ENCODE measurements at places on chromosomes 11 and 22.

GRCh38 chr22:30206944-30207343 lies 39.6 kb downstream of the LIF start:
- DNase-seq: peak; percentile 94

DNA sequence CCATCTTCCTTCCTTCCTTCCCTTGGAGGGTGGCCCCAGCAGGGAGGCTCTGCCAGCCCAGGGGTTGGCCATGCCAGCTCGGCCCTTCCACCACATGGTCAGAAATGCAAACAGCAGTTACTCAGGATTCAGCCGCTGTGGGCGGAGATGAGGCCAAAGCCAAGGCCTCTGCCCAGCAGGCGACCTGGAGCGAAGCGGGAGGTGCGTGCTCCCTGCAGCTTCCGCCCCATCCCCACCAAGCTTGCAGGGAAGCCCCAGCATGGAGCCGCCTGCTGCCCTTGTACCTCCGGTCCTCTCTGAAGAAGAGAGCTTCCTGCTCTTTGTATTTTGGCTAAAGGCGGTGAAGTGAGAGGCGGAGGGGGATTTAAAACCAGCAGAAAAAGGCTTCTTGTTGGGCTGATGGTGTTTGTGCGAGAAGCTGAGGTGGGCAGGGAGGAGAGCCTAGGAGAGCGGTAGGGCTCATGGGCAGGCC lies 50.4 kb downstream of the ANO1 start:
- no peak for DNase-seq

GRCh38 chr11:110134110-110134509 lies 40.9 kb downstream of the ZC3H12C start:
- DNase-seq: no peak

DNA sequence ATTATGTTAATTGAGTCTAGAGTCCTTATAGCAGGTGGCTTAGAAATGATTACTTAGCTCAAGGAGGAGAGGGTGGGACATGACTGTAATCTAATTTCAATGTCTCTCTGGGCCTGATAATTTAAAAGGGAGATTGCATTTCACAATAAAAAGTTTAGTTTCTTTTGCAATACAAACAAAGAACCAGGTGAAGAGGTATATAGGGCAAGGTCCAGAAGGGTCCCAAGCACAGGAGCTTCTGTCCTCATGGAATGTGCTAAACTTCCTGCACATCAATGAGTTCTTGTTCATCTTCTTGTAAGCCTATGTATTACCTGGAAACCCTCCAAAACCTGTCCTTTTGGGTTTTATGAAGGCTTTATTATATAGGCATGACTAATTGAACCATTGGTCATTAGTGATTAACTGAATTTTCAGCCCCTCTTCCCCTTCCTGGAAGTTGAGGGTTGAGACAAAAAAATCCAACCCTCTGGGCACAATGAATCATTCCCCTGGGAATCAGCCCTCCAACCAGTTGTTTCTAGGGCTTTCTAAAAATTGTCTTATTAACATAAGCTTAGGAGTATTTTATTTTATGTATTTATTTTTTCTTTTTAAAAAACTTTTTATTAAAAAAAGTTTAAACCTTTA lies 37.6 kb downstream of the MS4A2 start:
- DNase-seq: no peak

DNA sequence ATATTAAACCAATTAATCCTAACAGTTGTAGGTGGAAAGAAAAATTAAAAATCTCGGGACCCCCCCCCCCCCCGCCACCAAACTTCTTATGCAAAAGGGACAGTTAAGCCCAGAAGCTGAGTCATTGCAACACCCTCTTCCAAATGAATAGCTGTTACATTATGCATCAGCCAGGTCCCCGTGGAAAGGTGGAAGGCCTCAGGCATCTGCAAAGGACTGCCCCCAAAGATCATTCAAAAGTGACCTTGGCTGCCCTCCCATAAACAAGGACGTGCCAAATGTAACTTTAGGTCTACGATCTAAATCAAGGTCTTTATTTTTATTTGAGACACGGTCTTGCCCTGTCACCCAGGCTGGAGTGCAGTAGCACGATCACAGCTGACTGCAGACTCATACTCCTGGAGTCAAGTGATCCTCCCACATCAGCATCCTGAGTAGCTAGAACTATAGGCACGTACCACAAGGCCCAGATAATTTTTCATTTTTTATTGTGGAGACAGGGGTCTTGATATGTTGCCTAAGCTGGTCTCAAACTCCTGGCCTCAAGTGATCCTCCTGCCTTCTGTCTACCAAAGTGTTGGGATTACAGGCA lies 22.8 kb downstream of the SYN3 start:
- DNase-seq: no peak

DNA sequence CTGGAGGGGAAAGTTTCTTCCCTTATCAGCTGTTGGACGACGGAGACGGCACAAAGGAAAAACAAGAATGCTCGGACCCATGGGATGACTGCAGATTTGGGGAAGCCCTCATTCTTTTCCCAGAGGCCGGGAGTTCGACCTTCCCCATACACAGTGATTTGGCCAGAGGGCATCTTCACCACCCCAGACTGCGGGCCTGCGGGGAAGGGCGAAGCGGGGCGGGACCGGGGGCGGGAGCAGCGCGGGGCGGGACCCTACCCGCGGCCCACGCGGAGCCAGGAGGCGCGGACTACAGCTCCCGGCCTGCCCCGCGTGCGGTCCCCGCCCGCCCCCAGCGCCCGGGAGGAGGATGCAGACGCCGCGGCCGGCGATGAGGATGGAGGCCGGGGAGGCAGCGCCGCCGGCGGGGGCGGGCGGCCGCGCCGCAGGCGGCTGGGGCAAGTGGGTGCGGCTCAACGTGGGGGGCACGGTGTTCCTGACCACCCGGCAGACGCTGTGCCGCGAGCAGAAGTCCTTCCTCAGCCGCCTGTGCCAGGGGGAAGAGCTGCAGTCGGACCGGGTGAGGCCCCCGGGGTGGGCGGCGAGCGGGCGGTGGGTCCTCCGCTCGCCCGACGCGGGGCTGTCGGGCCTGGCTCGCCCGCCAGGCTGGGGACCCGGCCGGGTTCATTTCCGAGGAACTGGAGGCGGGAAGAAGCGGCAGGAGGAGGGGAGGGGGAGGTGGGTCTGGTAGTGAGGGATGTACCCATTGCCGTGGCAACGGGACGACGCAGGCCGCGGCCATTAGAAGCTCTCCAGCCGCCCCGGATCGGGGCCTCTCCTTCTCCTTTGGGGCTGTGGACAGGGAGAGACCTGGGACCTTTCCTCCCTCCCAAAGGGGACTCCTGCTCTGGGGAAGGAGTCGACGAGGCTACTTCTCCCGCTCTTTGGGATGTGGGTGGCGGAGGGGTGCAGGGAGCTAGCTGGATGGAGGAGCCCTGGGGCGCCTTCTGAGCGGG lies at the start of gene KCTD17:
TSS of gene KCTD17 (plus strand) at position 352 of the 995 bp plus-strand sequence. CDS start at position 371, 19 bp downstream.
- DNase-seq: no peak

GRCh38 chr22:29860006-29860766 lies 22.1 kb upstream of the ASCC2 start:
- DNase-seq: no peak

DNA sequence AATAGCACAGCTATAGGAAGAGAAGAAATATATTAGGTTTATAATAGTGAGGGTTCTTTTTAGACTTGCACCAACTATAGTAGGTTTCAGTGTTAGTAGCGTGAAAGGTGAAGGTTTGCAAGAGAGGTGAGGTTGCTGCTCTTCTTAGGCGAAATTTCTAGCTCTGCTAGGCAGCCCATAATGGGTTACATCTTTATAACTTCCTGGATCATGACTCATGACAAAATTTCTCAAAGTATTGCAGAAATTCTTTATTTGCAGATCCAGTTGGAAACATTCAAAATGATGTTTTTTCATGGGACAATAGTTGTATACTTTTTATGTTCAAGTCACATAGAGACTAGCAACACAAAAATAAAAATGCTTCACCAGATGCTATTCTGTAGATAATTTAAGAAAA lies 260.0 kb downstream of the SOX6 start:
- DNase-seq: peak; percentile 5

DNA sequence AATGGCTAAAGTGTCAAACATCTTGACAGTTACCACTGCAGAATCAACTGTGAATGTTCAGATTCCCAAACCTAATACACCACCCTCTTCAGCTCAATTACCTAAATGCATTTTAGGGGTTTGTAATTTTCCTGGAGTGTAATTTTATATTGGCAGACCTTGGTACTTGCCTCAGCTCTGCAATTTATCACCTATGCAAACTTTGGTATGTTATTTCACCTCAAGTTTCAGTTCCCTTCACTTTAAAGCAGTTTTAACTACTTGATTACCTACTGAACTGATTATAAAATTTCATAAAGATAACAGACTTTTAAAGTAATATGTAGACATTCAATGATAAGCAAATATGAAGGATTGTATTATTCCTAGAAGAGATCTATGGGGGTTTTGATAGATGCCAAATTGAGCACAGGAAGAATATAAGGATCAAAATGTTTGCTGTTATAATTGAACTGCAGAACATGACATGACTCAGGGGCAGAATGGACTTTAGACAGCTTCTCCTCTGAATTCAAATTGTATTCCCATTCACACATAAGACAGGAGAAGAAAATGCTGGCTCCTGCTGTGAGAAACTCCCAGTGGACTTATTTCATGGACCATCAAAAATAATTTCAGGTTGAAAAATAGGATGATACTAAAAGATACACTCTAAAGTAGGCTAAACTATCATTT lies 491.5 kb upstream of the LUZP2 start:
- DNase-seq: no peak

DNA sequence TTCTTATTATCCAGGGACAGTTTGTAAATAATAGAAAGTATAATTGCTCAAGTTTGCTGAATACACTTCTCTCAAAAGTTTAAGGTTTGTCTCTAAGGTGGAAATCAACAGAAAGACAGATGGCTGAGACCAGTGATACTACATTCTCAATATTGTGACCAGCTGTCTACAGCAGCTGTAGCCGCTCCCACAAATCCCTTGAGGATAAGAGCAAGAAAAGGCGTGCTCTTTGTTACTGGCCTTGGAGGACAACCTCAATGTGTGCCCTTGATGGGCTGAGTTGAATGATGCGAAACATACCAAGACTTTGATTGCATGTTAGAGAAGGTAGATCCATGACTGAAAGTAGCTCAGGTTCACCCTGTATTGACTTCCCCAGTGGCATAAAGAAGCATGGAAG lies 6.1 kb downstream of the OR6M1 start:
- DNase-seq: no peak

- no peak for DNase-seq
Measured at GRCh38 chr22:30694640-30695350, at the start of gene OSBP2. TSS of gene OSBP2 (plus strand) at chr22:30694874. CDS start at chr22:30694910, 36 bp downstream.

DNA sequence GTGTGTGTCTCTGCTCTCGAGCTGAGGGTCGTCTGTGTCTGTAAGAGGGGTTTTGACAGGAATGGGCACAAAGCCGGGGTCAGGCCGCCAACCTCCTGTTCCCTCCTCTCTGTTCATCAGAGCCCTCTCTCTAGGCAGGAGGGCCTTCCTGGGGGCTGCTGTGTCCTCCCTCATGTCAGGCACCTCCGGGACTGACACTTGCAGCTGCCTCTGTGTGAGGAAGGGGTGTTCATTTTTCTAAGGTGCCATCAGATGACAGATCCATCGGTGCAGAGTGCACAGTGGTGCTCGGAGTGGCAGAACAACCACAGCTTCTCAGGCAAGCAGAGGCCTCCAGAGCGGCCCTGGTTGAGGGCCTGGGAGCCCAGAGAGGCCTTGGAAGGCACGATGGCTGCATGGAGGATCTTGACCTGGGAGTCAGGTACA lies 265.4 kb upstream of the B3GAT1 start:
- no peak for DNase-seq

- DNase-seq: no peak
Measured at GRCh38 chr11:19359221-19360000, 118.7 kb upstream of the E2F8 start.

DNA sequence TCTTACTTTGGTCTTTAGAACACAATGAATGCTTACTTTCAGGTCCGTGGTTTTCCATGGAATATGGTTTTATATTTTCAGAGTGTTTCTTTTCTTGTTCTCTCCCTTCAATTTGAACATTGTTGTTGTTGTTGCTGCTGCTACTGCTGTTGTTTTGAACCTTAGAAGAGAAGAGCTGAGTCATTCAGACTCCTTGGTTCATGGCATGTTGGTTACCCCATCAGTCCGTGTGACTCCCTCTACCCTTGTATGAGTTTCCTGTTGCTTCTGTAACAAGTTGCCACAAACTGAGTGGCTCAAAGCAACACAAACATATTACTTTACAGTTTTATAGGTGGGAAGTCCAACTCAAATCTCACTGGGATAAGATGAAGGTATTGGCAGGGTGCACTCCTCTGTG lies 511.0 kb downstream of the INSC start:
- DNase-seq: no peak

DNA sequence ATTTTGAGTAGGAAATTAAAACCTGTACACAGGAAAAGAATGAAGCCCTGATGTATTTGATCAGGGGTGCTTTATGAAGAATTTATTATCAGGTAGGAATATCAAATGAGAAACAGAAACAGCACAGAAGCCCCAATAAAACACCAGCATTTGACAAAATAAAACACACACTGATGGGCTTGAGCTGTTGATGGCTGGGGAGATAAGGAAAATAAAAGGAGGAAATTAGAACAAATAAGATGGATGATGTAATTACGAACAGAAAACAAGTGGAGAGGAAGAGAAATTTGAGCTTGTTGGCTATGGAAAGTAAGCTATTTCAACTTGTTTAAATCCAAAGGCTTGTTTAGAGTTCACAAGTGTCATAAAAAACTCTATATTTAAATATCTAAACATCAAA lies 213.7 kb downstream of the CADM1 start:
- no peak for DNase-seq

DNA sequence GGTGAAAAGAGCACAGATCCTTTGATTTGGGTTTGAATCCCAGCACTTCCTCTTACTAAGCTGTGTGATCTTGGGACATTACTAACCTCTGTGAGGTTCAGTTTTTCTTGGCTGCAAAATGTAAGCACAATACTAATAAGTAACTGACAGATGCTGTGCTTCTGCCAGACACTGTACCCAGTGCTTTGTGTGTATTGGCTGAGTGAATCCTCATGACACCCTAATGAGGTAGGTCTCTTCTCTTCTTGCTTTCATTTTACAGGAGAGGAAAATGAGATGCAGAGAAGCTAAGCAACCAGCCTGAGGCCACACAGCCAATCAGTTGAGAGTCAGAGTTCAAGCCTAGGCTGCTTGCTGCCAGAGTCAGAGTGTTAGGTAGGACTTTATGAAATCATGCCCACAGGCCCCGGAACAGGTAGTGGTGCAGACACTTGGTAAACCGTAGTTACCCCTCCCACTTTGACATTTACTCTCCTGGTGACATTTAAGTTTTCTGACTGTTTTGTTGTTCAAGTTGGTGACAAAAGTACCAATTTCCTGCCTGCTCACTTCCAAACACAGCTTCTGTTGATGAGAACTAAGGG lies 21.2 kb downstream of the PTPRJ start:
- no peak for DNase-seq

GRCh38 chr22:47335460-47335859 lies 573.0 kb downstream of the TBC1D22A start:
- DNase-seq: no peak

- no peak for DNase-seq
Measured at GRCh38 chr11:120842195-120842594, 181.7 kb upstream of the TBCEL start.

GRCh38 chr11:43021466-43021865 lies 290.3 kb upstream of the API5 start:
- no peak for DNase-seq
